ENCODE measurements at places on chromosomes 7 and 10.

DNA sequence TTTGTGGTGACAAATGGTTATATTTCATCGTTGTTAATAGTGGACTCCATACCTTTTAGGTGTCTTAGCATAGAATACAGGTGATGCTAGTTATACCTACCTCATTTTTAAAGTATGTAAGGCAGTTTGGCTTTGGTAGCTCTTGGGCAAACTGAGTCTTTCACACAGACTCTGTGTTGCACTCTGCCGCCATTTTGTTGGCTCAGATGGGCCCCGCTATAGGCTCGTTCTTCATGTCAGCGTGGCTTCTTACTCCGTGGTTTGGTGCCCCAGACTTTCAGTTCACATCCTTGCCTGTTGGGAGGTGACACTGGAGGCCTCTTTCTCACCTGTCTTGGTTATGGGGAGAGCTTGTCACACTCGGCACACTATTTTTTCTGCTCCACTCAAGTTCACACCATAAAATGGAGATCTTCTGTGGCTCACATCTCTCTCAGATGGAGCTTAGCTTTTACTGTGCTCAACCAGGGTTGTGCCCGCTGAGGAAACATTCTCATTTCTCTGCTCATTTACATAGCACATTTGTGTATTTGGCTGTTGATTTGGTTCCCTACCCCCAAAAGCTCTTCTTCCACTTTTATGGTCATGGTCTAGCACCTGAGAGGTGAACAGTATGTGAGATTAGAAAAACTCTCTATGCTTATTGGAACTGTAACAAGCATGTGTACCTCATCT lies 178.5 kb downstream of the ARID5B start:
- DNase-seq, result no peak

DNA sequence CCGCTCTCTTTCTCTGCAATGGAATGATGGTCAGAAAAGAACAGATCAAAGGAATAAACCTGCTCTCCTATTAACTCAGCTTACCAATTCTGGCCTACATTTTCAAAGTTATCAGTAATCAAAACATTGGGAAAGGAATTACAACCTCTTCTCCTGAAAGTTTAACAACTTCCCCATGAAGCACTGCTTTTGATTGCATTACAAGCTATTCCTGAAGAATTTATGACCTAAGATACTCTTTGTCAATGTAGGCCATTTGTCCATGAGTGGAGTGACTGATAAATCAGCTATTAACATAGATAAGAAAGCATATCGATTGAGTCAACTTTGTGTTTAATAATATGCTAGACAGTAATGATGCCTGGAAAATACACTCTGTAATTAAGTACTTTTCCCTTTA lies 271.7 kb upstream of the C7orf33 start:
- no peak for DNase-seq

GRCh38 chr7:156772725-156773124 lies 120.3 kb downstream of the LMBR1 start:
- DNase-seq, result no peak

DNA sequence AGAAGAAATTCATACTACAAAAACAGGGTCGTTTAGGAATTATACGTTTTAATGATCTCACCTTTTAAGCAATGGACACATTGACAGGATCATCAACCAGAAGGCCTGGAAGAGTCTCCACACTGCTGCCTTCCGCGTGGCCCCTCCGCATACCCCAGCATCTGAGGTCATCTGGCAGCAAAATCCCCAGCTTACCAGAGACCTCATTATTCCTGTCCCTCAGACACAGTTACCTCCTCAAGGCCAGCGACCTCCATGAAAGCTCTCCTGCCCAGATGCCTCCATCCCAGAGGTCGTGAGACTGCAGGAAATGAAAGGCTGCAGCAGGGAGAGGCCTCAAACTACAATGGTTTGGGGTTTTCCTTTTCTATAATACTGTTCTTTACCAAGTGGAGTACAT lies 14.8 kb upstream of the GSAP start:
- DNase-seq, result no peak

GRCh38 chr7:91691865-91692264 lies 188.6 kb downstream of the MTERF1 start:
- DNase-seq, result no peak

- no peak for DNase-seq
Observed at GRCh38 chr10:117480097-117480496, 62.4 kb upstream of the EMX2 start.
